ENCODE measurements at places on chromosomes 2 and 18.

DNA sequence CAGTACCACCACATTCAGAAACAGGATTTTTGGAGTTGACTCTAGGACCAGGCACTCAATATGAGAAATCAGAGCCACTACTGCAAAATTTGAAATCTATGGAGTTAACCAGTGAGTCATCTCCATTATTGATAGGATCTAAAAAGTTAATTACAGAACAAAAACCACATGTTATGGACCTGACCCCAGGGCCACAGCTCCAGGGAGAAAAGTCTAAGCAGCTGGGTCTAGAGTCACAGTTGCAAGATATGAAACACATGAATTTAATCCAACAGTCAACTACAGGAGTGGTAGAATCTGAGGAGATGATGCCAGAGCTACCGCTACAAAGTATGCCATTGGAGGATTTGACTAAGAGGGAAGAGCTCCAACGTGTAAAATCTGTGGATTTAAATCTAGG lies 13.4 kb upstream of the ZNF512 start:
- no peak for DNase-seq

DNA sequence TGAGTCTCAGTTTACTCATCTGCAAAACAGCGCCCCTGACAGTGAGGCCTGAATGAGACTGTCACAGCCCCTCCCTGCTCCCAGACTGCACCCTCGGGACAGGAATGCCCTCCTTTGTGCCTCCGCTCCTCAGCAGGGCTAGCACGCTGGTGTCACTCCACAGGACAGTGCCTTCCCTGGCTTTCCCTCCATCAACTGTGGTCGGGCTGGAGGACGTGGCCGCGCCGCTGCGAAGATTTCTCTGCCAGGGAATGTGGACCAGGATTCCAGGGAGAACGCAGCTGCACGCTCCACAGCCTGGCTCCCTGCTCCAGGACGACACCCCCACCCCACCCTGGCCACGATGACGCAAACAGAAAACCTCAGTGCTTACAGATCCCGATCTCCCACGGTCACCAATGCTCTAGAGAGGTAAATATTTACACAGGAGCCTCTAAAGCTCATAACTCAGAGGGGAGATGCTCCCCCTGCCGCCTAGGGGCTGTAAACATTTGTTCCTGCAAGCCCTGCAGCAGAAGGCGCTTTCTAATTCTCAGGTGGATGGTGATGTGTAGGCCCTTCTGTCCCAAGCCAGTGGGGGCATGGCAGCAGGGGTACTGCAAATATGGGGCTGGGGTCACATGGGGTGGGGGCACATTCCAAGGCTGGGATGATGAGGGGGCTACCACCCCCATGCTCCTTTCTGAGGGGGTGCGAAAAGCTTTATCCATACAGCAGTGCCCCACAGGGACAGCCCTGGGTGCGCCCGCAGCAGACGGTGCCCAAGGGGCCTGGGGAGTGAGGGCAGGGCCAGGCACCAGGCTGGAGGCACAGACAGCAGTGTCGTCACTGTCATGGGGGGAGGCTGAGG lies 12.4 kb downstream of the HS6ST1 start:
- no peak for DNase-seq

GRCh38 chr2:98819231-98819766 lies 88.4 kb upstream of the MGAT4A start:
- no peak for DNase-seq

- no peak for DNase-seq
These were observed 31.9 kb upstream of the GPC1 start for GRCh38 chr2:240403396-240404104.

Measured in stimulated activated CD8-positive, alpha-beta memory T cell treated with anti-CD3 and anti-CD28 coated beads, Interleukin-2, amount 100 ng/mL, for 1 hour (primary cell).